ENCODE measurements at places on chromosomes 5 and 9.
A peak's percentile ranks its signal among the peaks of the same experiment; 100 is the strongest.

GRCh38 chr5:92927291-92927778, 653.7 kb downstream of the NR2F1-AS1 start:
- no peak for DNase-seq

GRCh38 chr5:1548702-1549474, 25.1 kb upstream of the LPCAT1 start:
- DNase-seq = no peak

GRCh38 chr5:124371111-124371706, 375.2 kb downstream of the ZNF608 start:
- DNase-seq = peak; percentile 75

DNA sequence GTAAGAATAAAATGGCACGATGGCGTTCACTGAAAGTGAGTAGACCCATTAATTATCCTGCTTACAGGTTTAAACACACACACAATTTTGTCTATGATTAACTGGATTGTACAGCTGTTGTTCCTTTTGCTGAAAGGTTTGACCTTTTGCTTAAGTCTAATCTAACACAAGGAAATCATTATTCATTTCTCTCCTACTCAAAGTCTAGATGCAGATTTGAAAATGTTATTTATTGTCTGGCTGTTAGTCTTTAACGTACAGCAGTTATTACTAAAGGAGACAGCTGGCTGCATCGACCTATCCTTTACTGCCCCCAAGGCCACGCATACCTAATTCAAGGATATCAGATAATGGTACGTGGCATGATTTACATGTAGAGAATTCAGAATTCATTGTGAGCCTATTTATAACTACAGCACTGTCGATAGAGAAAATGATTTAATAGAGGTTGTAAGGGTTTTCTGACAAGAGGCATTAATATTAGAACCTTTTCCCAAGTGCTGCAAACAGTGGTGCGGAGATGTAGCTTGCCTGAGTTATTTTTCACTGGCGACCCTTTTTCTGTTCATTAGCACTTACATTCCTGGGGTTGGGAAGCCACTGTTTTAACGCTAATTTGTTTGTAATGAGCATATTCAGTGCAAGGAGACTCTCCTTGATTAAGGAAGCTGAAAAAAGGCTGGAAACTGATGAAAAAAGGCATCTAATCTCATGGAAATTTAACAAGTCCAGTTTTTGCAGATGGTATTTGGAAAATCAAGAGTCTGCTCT, 368.4 kb upstream of the GRAMD2B start:
- no peak for DNase-seq

DNA sequence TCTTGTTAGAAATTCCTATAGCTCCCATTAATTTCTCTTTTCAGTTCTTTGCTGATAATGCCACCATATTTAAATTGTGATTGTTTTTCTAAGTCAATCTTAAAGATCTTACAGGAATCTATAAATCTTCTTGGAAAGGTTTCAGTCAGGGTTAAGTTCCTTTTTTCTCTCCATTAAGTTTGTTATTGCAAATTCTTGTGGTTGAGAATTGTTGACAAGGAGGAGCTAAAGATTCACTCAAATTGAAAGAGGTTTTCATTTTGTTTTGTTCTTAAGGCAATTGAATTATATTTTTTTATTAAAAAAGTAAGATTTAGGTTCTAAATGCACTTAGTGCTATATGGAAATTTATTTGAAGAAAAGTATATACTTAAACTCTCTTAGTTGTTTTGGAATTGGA, 213.4 kb downstream of the PRR16 start:
- DNase-seq = no peak

DNA sequence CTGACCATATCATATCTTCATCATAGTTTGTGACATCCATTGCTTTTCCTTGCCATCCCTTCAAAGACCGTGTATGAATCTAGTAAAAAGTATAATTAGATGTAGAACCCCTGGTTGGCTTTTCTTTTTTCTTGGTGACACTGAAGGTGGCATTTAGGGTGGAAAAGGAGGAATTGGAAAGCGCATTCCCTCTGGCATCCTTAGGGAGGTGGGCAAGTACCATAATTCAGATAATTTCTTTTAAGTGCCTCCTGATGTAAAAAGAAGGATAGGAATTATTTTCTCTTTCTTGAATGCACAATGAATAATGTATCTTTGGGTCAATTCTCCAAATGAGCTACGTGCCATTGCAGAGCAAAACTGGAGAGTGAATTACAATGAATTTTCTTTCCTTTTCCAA, 73.2 kb upstream of the SMARCA2 start:
- DNase-seq = peak; percentile 6

DNA sequence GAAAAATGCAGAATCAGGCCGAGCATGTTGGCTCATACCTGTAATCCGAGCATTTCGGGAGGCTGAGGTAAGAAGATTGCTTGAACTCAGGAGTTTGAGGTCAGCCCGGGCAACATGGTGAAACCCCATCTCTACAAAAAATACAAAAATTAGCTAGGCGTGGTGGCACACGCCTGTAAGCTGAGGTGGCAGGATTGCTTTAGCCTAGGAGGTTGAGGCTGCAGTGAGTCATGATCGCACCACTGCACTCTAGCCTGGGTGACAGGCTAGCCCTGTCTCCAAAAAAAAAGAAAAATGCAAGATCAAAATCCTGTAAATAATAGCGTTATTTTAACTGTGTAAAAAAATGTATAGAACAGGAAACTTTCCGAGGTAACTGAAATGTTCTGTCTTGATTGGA, 39.4 kb downstream of the RNF44 start:
- DNase-seq = peak; percentile 15

GRCh38 chr9:88051138-88051537, 76.8 kb upstream of the CDK20 start:
- no peak for DNase-seq

GRCh38 chr9:105171076-105171475, 73.4 kb upstream of the SLC44A1 start:
- DNase-seq = no peak

DNA sequence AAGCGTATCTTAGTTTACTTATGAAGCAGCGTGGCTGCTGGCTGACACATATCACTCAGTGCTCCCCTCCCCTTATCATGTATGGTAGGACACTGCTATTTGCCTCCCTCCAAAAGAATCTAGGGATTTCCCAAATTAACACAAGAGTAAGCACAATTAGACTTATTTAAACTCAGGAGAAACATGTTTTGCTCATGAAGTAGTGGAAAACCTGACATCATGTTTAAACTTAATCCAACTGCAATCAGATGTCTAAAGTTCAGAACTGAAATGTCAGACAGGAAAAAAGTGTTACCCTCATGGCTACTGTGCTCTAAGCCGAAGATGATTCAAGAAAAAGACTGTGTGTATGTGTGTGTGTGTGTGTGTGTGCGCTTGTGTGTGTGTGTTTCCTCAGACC, 324.1 kb upstream of the TNC start:
- DNase-seq = peak; percentile 81

- DNase-seq = no peak
Observed at GRCh38 chr5:54040804-54041203, 269.6 kb downstream of the ARL15 start.

DNA sequence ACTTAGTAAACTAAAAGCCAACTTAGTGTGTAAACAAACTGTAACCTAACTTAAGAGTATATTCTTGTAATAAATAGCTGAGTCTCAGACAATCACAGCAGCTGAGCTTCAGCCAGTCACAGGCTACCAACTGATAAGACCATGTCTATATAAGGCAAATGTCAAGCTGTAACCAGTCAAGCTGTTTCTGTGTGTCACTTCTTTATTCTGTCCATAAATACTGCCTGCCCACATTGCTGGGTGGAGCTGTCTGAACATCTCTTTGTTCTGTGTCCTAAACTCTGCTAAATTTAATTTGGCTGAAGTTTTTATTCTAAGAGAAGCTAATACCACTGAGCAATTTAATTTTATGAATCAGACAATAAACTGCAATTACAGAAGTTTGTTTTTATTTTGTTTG, 412.1 kb upstream of the CDH10 start:
- DNase-seq = no peak

DNA sequence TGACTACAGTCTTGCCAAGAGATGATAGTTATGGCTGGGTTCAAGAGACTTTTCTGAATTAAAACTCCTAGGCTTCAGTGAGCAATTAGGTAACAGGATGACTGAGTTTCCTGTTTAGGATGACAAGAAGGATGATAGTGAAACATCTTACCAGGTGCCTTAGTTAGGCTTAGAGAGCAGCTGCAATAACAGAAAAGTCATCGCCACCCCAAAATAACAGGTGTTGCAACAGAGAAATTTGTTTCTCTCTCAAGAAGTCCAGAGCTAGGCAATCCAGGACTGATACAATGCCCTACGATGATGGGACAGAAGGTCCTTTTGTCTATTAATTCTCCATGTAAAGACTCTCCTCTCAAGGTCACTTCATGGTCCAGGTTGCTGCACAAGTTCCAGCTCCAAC, 361.8 kb downstream of the CAAP1 start:
- DNase-seq = no peak

GRCh38 chr5:172896465-172896864, 62.4 kb downstream of the ERGIC1 start:
- no peak for DNase-seq

DNA sequence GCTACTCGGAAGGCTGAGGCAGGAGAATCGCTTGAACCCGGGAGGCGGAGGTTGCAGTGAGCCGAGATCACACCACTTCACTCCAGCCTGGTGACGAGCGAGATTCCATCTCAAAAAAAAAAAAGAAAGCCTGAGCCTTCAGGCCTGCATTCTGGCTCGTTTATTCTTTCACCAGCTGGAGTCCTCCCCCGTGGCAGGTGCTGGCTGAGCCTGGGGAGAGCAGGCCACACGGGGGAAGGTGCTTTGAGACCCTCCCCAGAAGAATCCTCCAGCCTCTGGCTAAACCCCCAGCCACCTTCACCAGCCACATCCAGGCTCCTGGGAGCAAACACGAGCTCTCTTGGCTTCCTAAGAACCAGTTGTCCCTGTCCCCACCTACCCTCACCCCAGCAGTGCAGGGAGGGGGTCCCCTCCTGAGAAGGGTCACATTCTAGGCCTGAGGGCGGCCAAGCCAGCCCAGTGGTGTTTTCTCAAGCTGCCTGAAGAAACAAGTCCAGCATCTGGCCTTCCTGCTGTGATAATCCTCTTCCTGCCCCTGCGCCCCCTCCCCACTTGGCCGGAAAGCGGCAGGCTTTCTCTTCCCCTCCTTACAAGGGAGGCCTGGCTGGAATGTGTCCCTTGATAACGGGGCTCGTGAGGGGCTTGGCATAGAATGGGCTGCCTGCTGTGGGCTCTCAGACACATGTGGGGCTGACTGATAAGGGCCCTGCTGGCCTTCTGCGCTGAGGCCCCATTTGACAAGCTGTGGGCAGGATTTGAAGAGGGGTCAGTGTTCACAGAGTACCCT, 41.5 kb downstream of the PLPP7 start:
- DNase-seq = no peak

DNA sequence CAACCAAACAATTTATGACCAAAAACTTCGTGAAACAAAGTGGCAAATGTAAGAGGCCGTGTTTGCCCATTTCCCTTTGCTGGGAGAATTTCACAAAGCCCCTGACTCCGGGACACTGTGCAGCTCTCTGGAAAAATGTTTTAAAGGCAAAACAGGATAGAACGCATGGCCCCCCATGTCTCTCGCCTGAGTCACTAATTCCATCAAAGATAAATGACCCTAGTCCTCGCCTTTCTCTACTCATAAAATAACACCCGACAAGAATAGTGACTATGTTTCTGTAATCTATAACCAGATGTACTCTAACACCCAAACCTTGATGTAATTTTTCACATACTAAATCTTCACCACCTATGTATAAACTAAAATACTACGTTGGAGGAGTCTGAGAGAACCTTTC, 55.7 kb upstream of the SAP30L start:
- no peak for DNase-seq

DNA sequence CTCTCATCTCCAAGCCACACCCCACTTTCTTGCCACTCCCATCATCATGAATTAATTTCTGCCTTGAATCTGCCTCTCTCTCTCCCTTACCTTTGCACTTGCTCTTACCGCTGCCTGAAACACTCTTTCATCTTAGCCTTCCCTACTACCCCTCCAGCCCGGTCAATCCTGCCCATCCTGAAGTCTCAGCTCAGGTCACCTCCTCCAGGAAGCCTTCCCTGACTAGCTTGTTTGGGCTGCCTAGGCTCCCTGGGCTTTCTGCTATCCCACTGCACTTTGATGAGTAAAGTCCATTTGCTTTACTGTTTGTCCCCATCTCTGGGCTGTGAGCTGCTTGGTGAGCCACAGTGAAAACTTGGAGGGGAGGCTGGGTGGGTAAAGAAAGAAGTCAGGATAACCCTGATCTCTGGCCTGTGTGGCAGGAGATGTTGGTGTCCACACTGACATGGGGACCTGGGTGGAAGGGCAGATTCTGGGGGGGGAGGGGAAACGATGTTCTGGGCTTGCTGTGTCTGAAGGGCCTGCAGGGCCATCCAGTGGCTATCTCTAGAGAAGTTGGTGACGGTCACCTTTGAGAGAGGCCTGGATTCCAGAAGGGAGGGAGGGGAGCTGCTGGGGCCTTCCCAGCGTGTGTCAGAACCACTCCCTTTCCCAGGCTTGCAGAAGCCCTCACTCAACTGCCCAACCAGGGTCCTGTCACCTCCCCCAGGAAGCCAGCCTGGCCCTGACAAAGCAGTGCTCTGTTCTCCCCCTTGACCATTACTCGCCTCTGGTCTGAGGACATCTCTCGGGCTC, 75.0 kb upstream of the DAB2IP start:
- DNase-seq = no peak

DNA sequence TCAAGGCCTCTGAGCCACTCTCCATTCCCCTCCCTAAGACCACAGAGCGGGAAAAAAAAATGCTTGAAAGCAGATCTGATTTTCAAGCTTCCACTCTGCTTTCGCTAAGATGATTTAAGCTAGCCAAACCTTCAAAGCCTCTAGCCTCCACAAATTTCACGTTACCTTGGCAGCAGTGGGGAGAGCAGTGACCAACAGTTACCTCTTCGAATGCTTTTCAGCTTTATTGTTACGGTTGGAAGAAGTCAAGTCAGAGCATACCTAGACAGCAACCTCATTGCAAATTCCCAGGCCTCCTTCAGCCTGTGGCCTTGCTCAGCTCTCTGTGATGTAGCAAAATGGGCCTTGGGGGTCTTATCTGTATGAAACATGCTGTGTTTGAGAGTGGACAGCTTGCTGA, 89.6 kb downstream of the FRMD3 start:
- DNase-seq = no peak

GRCh38 chr9:136482046-136482792, 621 bp downstream of the SEC16A start:
- DNase-seq = peak; percentile 54
